Posterior vena cava (tissue), 2 donors: ENCODE measurements at places on chromosomes 1 and 21. TPM values are rescaled to one million over a fixed set of nuclear protein-coding genes. Genes with fewer than 3 reads are reported as not detected.

Gene COL8A2
- total RNA-seq: 33.2 TPM

Gene NPPB
- not detected for total RNA-seq

Gene RHEX
- 4.3 TPM for total RNA-seq

Gene TIE1
- total RNA-seq: 32.5 TPM

Gene CD101
- total RNA-seq: 2.6 TPM

Gene MROH9
- total RNA-seq: 0.24 TPM

Gene HSD3B2
- total RNA-seq: 0.52 TPM

Gene DIO1
- not detected for total RNA-seq

Gene RNU1-2
- 12,584 TPM for total RNA-seq
